ENCODE measurements at places on chromosomes 4 and X.
A peak's percentile ranks its signal among the peaks of the same experiment; 100 is the strongest.

DNA sequence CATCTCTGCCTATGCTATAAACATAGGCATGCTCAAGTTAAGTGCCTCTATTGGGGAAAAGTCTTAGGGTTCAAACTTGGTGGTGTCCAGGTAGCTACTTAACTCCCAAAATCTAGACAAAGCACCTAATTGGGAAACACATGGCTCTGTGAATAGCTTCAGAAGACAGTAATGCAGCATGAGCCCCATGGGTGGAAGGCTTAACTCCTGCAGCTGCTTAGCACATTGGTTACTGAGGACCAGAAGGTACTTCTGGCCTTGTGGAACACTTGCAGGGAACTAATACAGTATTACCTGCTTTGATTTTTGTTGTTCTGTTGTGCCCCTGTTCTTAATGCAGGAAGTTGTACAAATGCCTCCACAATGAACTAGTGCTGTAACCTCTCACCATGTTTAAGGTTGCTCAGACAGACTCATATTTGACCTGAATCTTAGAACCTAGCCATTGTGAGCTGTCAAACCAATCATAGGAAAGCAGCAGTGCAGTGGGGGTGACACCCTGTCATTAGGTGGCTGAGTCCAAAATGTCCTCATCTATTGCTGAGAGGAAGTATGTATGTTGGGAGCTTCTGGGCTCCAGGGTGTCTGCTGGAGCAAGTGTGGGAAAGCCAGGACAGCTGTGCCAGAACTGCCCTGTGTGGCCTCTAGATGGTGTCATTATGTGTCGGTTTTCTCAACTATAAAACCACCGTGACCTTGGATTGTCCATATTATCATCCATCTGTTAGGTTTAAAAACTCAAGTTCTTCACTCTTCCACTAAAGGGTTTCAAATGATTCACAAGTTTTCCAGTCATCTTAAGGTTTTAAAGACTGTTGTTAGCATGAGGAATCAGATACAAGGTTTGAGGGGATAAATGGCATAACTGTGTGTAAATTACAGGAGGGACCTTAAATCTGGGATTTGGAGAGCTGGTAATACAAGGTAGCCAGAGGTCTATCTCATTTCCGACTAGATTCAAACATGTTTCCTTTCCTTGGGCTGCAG, 69.9 kb upstream of the WDR1 start:
- no peak for DNase-seq

DNA sequence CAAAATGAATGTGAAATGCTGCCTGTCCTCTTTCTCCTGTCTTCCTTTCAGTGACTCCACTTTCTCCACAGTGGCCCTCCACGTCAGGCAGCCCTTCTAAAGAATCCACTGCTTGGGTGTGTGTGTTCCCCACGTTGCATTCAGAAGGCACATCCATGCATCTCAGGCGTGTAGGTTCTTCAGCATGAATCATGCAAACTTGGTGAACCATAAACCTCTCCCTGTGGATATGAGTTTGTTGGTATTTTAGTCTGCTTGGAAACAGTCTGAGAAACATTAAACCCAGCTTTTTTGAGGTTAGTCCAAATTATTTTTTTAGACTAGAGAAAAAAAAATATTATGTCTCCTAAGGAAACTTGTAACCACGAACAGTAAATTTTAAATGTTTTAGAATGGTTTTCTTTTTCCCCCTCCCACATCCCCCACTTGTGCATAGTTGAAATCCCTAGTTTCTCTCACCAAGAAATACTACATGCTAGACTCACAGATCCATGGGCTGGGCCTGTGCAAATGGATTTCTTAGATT, 251.6 kb downstream of the CBR4 start:
- no peak for DNase-seq

- no peak for DNase-seq
These were observed 57.1 kb upstream of the DDX3X start for GRCh38 chrX:41276661-41277506.

- DNase-seq = no peak
These were observed 49.1 kb upstream of the GAB1 start for GRCh38 chr4:143287572-143287923.

DNA sequence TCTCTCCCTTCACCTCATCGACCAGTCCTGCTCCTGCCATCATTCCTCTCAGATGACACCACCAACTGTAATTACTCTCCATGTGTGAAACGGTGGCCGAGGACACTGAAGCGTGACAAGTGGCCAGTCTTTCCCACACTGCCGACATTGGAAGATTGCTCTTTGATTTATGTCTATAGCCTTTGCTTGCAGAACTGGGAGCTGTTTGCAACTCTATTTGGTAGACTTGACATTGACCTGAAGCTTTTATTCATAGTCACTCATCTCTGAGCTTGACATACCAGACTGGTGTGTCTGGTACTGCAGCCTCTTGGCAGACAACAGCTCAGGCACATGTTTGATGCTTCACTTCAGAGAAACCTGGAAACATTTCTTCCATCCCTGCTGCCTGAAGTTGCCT, 121.8 kb upstream of the GALNT7 start:
- DNase-seq = no peak

DNA sequence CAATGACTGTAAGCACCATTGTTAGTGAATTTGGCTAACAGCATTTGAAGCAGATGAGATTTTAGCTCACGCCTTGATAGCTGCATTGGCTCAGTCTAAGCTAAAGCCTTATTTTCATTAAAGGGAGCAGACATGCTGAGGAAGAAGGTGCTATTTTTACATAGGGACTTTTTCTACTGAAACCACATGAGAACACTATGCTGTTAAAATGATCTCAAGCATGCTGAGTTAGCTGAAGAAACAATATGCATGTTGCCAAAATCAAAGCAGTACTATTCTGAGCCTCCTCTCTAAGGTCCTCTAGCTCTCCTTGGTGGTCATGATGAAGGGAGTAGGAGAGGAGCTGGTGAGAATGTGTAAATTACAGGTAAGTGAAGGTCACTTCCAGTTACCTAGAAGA, 134.4 kb upstream of the JADE1 start:
- DNase-seq = no peak

DNA sequence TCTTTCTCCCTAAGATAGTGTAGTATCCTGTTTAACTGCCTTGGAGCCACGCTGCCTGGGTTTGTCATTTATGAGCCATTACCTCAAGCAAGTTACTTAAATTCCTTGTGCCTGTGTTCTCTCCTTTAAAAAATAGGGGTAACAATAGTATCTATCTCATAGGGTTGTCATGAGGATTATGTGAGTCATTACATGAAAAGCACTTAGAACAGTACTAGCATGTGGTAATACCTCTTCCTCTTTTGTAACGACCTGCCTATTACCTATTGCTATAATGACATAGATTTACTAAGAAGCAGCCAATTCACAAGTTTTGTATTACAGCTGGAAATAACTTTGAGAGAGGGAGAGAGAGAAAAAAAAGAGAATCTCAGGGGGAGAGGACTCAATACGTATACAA, 834.7 kb downstream of the RAPGEF2 start:
- peak; percentile 17 for DNase-seq

DNA sequence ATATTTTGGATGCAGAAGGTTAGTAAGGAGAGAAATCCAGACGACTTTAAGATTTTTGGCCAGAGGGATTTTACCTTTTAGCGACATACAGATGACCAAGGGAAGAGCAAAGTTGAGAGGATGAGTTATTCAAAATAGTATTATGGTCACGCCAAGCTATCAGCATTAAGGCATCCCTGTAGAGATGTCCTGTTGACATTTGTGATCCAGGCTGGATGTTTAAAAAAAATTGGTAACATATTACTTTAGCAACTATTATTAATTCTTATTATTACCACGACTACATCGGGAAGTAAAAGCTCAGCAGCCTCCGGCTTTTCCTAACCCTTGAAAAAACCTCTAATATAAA, 562 bp upstream of the OSTC start:
- DNase-seq = no peak

DNA sequence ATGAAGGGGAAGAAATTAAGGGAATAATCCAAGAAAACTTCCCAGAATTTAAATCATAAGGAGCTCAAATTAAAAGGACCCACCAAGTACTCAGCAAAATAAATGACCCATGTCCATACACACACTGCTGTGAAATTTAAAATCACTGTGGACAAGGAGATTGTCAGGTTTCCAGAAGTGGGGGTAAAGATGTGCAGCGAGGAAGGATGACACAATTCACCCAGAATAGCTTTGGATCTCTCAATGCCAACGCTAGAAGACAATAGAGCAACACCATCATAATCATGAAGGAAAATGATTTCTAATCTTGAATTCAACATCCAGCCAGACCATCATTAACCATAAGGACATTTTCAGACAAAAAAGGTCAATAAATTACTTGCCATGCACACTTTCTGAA, 65.7 kb downstream of the CASK start:
- DNase-seq = no peak

DNA sequence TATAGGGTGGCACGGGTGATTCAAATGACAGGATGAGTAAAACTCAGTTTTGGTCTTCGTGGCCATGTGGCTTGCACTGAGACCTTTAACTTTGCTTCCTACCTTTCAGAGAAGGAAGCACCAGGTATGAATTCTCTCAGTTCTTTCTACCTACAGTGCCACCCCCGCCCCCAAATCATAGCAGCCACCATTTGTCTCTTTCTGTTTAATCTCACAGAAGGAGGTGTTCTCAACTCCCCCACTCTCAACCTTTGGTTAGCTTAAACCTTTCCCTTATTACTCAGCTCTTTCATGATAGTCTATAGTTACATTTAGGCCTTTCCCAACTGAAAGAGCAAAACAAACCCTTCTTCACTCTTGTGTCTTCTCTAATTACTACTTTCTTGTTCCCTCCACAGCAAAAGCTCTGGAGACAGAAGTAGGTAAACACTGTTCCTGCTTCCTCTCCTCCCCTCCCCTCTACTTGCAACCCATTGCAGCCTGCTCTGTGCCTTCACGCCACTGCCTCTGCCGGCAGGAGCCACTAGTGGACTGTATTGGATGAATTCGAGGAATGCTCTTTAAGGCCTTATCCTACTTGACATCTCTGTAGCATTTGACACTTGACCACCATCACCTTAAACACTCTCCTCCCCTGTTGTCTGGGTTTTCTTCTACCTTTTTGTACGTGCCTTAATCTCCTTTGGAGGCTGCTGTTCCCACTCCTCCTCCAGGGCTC, 123.7 kb downstream of the AFF1 start:
- peak; percentile 83 for DNase-seq

DNA sequence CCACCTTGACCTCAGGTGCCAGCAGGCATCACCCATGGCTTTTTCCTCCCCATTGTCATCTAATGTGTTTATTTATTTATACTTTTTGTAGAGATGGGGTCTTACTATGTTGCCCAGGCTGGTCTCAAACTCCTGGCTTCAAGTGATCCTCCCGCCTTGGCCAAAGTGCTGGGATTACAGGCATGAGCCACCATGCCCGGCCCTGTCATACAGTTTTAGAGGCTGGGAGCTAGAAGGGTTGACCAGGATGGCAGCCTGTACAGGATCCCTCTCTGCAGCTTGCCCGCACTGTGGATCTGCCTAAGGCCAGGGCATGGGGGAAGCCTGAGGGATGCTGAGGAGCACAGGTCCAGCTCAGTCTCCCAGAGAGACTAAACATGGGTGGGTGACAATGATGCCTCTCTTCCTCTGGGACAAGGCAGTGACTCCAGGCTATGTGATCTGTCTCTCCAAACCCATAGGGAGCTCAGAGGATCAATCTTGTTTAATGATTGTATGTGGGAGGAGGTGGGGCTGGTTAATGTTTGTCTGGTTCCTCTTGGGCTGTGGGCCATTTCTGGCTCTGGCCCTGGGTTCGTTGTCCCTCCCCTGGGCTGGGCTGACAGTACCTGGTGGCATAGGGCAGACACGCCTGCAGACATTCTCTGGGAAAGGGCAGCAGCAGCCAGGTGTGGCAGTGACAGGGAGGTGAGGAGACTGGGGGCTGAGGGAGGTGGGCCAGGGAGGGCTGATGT, 8.3 kb upstream of the GJB1 start:
- DNase-seq = no peak

DNA sequence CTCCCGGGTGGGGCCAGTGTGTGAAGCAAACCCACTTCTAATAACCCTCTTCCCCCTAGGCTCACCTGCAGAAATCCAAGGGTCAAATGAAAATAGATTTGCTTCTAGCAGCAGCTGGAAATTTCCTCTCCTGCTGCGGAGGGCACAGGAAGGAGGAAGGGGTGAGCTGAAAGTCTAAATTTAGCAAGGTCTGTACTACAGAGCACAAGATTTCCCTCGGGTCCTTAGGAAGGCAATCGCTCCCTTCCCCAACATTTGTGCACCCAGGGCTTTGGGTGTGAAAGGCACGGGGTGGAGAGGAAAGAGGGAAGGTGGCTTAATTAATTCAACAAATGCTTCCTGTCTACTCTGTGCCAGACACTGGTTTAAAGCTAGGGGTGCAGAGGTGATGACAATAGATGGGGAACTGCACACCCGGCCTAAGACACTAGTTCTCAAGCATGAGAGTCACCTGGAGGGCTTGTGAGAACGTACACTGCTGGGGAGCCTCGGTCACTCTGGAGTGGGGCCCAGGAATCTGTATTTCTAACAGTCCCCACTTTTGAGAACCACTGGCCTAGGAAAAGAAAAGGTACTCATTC, 204.4 kb downstream of the NSUN7 start:
- no peak for DNase-seq

DNA sequence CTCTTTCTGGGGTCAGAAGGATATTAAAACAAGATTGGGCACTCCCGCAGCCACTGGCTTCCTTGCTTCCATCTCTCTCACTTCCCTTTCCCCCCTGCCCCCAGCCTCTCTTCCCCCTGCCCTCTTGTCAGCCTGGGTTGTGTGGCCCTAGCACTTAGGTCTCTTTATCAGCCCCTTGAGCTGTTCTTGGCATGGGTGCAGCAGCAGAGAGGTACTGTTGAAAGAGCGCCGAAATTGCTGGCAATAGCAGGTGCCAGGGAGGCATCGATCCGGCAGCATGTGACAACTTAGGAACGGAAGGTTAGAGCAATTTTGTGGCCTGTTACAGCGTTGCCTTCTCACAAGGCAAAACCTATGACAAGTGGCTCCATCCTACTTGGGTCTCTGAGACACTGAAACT, 333.1 kb upstream of the IGFBP7 start:
- DNase-seq = no peak

DNA sequence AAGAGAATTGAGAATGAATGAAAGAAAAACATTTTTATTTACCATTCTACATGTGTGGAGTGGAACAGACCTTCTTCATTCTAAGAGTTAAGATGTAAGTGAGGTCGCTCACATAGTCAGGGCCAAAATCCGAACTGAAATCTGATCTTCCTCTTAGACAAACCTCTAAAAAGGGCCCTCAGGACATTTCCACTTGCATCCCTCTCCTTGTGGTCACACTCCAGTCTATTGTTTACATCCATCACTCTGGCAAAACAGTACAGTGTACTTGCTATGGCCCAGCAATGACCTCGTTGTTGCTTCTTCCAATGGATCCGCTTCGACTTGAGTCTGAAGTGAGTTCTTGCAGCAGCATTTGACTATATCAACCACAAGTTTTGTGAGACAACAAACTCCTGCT, 54.2 kb downstream of the MOSPD2 start:
- no peak for DNase-seq

DNA sequence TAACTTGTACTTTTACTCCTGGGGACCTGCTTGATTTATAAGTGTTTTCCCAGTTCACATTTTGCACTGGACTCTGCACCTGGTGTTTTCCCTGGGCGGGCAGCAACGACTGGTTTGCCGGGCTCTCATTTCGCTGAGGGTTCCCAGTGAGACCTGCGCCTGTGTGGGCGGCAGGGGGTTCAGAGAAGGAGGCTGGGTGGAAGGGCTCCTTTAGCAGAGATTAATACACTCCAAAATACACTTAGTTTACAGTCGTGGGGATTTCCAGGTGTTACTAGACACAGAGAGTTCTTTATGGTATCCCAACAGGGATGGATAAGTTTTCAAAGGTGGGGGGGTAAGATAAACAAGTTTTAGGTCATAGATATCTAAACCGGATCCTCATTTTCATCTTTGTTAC, 53.0 kb upstream of the SHISA3 start:
- DNase-seq = no peak

Data from activated CD4-positive, alpha-beta T cell treated with anti-CD3 and anti-CD28 coated beads, Interleukin-2, Interleukin-6, amounts not matched to agents 100 ng/mL and 50 ng/mL, durations not matched to agents 16 hours and 8 hours (primary cell).